ENCODE measurements at places on chromosomes 4 and X.

GRCh38 chr4:126986828-126987227 is 645.9 kb upstream of the INTU start:
- no peak for DNase-seq

GRCh38 chrX:134936542-134936941 is 54.2 kb upstream of the SMIM10 start:
- no peak for DNase-seq

DNA sequence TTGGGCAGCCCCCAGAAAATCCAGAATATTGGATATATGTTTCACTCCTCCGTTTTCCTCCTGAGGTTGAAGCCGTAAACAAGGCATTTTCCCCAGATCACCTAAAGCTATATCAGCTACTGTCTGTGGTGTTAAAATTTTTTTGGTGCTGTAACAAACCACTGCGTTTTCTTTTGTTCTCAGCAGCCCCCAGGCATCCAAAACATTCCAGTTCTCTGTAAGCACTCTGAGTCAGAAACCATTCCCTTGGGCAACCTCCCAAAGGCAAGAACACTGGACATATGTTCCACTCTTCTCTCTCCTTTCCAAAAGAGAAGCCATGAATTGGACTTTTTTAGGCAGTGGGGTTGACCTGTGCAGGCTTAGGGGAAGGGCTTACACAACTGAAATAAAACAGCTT is 310.9 kb downstream of the MID1IP1 start:
- no peak for DNase-seq

DNA sequence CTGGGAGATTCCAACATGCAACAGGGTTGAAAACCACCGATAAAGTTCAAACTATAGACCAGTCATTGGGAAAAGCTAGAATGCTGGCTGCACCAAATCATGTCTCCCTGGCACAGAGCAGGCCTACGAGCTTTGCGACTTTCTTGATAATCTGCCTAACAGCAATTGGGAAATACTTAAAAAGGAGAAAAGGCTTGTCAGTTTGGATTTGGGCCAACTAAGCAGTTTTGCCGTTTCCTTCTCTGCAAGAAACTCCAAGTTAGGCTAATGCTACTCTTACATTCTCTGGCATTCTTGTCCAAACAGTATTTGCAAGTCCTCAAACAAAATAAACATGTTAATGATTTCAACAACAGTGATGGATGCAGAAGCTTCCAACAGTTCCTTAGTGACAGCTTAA is 87.9 kb downstream of the PDK3 start:
- no peak for DNase-seq

DNA sequence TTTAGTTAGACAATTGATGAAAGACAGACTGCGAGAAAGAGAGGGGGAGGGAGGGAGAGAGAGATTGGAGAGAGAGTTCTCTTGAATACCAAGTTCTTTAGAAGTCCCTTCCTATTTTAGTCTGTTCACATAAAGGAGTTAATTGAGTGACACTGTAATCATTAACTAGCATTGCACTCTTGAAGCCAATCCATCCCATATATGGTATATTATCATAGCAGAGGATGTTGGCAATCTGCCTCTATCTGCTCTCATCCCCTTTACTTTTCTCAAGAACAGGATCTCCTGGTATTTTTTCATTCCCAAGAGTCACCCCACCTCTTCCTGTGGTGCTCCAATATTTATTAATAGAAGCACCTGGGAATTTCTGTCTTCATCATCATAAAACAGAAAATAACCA is 959.6 kb upstream of the NDST4 start:
- DNase-seq: no peak

- DNase-seq: no peak
Measured at GRCh38 chr4:62439051-62439450, 1238.9 kb downstream of the ADGRL3 start.

DNA sequence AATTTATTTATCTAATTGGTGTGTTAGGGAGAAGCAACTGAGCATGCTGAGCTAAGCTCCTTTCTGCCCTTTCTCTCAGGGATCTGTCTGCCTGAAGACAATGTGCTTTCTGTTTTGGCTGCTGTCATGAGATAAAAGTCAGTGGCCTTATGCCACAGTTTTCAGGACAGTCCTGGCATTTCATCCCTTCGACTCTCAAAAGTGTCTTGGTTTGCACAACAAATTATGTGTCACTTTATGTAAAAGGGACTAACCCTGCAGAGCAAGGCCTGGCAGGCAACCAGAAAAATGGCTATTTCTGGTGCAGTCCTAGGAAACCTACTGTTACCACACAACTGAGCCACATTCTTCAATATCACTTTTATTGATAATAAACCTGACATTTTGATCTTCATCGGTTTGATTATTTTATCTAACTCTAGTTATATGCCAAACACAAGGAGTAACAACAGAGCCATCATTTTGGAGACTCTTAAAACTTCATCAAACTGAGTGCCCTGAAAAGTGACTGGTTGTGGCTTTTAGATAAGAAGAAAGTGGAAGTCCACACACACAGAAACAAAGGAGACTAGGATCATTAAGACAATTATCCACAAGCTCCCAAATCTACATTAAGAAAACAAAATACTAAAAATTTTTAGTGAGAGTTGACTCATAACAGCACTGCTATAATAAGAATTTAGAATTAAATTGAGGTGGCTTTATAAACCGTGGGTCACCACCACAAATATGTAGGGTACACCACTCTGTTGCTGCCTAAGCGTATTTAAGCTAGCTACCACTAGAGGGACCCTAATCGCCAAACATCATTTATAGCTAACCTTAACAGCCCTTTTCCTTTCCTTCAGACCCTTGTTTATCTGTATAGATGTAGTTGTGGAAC is 95.9 kb upstream of the PTPN13 start:
- peak; percentile 17 for DNase-seq

- DNase-seq: no peak
Measured at GRCh38 chr4:148795156-148795864, 353.1 kb upstream of the NR3C2 start.
